Naive thymus-derived CD4-positive, alpha-beta T cell (primary cell): ENCODE measurements at places on chromosomes 3 and 15. TPM values are rescaled to one million over a fixed set of nuclear protein-coding genes. Genes with fewer than 3 reads are reported as not detected.

GRCh38 chr3:115937054-115937453, 313.7 kb downstream of the GAP43 start:
- DNase-seq = no peak

DNA sequence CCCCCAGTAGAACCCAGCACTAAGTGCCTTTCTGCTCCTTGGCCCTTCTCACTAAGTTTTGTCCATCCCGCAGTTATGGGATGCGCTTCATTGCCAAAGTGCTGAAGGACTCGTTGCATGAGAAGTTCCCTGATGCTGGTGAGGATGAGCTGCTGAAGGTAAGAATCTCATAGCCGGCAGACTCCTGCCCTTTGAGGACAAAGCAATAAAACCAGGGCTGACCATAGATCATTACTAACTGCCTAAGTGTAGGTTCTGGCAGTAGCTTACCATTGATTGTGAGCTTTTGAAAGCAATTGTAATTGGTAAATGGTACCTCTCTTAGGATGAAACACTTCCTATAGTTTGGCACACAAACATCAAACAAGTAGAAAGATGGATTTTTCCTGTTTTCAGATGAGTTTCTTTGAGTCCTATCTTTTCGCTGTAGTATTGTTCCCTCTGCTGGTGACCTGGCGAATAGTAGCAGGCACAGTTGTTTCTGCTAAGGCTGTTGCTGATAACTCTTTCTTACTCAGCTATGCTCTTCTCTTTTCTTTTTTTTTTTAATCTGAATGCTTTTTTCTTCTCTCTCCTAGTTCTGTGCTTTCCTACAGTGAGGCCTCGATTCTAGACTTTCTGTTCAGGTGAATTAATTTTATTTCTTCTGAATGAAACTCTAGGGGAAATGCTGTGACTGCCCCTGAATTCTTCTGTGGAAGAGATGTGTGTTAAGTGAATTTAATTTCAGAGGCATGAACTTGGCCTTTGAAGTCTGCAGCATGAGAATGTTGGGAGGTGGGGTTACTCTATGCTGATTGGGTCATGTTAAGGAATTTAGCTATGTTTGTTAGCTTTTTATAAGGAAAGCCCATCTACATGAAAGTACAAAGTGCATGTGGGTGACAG, 47.4 kb upstream of the CRTC3 start:
- peak; percentile 60 for DNase-seq

- DNase-seq = no peak
Observed at GRCh38 chr3:50464569-50464968, 38.9 kb downstream of the CACNA2D2 start.

GRCh38 chr15:92886042-92886537, 14.0 kb upstream of the CHD2 start:
- no peak for DNase-seq

DNA sequence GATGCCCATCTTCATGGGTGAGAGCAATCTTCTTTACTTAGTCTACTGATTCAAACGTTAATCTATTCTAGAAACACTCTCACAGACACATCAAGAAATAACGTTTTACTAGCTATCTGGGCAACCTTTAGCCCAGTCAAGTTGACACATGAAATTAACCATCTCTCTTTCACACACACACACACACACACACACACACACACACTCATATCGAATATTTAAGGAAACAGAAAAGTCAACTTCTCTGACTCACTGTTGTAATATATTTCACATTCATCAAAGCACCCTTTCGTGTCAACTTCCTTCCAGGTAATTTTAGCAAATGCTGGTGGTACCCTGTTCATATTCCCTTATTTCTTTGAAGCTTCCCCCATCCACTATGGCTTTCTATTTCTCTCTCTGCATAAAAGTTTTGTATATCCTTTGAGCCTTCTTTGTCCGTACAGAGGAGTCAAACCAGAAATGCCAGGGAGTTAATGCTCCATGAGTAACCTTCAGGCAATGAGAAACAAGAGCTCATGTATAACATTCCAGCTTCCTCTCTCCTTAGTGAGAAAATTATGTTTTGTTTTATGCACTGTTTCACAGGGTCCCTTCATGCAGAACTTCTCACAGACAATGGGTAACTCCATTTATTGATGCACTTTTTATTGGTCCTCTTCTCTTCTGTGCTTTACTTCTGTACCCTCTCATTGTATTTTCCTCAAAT, 335.5 kb upstream of the CBLB start:
- DNase-seq = no peak

DNA sequence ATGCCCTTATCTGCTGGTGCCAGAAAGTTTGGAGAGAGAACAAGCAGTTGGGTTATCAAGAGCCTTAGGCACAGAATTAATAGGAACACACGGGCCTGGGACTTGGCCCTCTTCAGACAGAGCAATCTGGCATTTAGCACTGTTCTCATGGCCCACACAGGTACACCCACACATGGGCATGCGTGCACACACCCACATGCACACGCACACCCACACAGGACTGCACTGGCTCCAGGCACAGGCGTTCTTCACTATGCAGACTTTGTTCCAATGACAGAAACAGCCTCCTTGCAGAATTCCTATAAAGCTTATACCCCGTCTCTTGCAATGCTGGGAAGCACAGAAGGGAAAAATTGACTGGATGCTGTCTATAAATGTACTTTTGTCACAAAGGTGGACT, 36.3 kb downstream of the TMEM44 start:
- DNase-seq = no peak

DNA sequence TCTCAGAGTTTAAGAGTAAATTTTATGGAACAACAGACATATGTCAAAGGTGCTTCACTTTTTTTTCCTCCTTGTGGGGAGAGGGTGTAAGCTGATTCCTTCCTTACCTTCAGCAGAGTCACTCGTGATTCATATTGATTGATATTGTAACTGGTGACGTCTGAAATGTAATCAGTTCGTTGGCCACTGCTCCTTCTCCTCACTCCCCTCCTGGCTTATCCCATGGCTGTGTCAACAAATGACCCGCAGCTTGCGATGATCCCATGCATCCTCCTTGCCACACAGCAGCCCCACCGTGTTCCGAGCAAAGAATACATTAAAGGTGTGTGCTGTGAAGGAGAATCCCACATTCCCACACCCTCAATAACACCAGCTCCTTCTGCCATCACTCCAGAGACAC, 7.3 kb downstream of the MGLL start:
- DNase-seq = no peak

The PLIN1 gene
- 0.06 TPM for polyA plus RNA-seq

DNA sequence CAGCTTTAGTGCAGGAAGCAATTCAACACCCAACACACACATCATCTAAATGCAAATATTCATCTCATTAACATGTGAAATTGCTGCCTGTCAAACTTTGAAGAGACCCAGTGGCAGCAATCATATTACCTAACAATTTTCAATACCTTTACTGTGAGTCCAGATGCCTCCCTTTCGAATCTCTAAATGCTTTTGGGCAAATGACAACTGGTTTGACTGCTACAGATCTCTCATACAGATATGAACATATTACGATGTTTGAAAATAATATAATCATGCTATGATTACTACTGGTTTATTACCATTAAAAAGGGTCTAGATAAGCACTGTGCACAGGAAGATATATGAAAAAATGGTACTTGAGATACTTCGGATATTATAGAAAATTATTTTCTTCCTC, 137.9 kb downstream of the ADAMTS9 start:
- no peak for DNase-seq

GRCh38 chr3:116815831-116816588, 106.4 kb downstream of the TUSC7 start:
- DNase-seq = no peak

GRCh38 chr3:57279685-57280084, 12.8 kb downstream of the ASB14 start:
- DNase-seq = no peak

- no peak for DNase-seq
Observed at GRCh38 chr3:134904241-134904771, 109.2 kb downstream of the EPHB1 start.

GRCh38 chr3:177676947-177677587, 479.8 kb upstream of the TBL1XR1 start:
- DNase-seq = no peak

DNA sequence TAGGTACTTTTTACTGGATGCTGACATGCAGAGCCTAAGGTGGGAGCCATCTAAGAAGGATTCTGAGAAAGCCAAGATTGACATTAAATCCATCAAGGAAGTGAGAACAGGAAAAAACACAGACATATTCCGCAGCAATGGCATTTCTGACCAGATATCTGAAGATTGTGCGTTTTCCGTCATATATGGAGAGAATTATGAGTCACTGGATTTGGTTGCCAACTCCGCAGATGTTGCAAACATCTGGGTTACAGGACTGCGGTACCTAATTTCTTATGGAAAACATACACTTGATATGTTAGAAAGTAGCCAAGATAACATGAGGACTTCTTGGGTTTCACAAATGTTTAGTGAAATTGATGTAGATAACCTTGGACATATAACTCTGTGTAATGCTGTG, 125.1 kb downstream of the PLCL2 start:
- DNase-seq = no peak

GRCh38 chr3:99319961-99320360, 318.4 kb upstream of the COL8A1 start:
- DNase-seq = no peak

GRCh38 chr15:74399100-74399499, 31.7 kb upstream of the CYP11A1 start:
- no peak for DNase-seq

DNA sequence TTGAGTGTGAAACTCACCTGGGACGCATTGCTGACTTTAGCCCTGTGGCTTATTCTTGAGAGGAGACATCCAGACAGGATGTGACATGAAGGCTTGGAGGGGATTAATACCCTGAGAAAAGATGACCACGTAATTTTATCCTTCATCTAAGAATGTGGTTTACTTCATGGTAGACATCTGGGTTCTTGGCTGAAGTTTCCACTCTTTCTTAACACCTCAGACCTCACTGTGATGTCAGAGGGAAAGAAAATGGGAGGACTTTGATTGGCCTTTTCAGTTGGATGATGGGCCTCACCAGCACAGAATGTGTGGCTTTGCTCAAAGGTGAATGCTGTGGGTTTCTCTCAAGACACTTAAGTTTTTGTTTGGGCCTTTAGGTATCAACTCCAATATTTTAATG, 16.5 kb downstream of the GORASP1 start:
- no peak for DNase-seq

DNA sequence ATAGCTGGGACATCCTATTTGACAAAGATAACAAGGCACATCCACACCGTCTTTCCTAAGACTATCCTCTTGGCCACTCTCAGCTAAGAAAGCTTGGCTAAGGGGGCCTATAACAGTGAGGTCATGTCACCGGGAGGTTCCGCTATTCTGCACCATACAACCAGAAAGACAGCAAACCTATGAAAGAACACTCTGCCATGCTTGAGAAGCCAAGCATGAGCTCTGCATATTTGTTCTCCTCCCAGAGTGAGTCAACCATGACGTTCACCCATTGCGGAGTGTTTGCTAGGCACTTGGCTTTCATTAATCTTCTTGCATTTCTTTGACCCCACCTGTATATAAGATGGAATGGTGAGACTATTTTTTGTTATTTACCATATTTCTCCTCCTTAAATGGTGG, 141.2 kb downstream of the GMNC start:
- no peak for DNase-seq

The TTBK2 gene
- polyA plus RNA-seq = 16.4 TPM

- DNase-seq = no peak
Observed at GRCh38 chr15:28943146-28943545, 57.4 kb downstream of the APBA2 start.
